ENCODE measurements at places on chromosomes 2 and 18.

GRCh38 chr2:74596584-74596983 lies 42.1 kb downstream of the DOK1 start:
- no peak for DNase-seq

DNA sequence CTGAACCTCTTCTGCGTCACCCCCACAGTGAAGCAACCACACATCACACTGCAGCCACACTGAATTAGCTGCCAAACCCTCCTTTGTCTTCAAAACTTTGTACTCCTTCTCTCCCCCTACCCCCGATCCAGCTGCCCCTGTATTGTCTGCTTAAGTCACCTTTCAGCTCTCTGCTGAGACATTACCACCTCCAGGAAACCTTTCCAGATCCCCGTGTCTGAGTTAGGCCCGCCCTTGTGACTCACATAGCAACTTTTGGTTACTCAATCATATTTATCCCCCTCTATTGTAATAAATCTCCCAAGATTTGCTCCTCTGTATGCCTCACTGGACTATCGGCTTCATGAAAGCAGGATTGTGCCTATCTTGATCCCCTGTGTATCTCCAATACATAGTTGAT lies 82.8 kb upstream of the CDCA7 start:
- DNase-seq: no peak

DNA sequence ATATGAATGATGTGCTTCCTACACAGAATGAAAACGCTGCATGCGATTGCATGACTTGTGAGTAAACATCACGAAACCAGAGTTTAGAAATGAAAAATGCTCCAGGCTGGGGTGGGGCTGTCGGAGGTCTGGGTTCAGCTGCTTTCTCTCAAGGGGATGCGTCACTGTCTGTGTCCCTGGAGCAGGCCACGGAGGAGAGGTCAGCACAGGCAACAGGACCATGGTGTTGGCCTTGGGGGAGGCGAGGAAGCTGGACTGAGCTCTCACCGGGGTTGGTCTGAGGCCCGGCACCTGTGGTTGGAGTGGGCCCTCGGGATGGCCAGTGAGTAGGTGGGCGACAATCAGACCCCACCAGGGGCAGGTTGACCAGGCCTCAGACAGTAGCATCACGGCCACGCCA lies 89.0 kb upstream of the TMEM18 start:
- no peak for DNase-seq

GRCh38 chr2:50356858-50357257 lies 675.1 kb downstream of the NRXN1 start:
- DNase-seq: no peak

GRCh38 chr2:144479138-144479537 lies 40.8 kb downstream of the ZEB2 start:
- no peak for DNase-seq

DNA sequence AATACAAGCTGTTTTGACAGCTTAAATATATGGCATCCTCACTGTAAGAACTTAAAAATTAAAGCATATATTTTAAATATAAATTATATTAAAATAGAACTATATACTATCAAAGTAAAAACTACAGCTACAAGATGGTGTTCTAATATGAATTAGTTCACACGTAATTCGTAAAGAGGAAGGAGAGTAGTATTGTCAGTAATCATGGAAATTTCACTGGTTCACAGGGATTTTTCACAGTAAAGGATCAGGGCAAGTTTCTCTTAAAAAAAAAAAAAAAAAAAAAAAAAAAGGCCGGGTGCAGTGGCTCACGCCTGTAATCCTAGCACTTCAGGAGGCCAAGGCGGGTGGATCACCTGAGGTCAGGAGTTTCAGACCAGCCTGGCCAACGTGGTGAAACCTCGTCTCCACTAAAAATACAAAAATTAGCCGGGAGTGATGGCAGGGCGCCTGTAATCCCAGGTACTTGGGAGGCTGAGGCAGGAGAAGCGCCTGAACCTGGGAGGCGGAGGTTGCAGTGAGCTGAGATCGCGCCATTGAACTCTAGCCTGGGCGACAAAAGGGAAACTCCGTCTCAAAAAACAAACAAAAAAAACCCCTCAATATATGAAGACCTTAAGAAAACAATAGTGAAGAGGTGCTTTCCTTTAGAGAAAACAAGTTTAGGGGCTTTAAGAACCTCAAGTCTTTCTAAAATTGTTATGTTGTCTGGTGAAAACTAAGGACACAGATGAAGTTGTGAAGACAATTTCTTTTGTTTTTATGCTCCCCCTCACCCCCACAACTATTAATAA lies 32.5 kb downstream of the PNO1 start:
- no peak for DNase-seq

DNA sequence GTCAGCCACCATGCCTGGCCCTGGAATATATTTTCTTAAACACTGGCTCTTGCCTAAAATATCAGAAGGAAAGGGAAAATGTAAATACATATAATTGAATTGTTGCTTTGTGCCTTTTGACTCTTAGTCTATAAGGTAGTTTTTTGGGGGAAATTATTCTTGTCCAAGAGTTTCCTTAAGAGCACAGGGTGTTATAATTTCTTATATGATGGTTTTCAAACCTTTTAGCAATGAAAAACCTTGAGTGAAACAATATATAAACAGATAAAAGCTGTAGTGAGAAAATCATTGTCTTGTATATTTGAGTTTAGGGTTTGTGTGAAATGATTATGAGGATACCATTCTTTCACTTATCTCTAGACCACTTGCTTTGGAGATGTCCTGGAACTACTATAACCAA lies 40.2 kb downstream of the DDX1 start:
- DNase-seq: no peak

GRCh38 chr18:70920840-70921374 lies 632.1 kb downstream of the SOCS6 start:
- no peak for DNase-seq

DNA sequence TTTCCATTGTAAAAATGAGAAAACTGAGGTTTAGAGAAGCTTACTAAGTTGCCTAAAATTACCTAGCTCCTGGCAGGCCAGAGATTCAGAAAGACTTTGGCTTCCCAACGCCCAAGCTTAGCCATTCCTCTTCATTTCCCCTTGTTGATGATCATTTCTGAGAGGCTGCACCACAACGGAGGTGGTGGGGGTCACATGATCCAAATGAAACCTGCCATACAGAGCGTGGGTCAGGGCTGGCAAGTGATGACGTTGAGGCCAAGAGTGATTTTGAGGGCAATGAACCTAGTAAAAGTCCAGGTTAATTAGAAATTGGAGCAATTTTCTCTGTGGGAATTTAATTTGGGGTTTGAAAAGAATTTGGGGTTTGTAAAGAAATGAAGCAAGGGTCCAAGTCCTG lies 109.9 kb downstream of the TMEM182 start:
- no peak for DNase-seq

All from NCI-H2107 (cell line).